ENCODE measurements at places on chromosomes 1 and 21. TPM values are rescaled to one million over a fixed set of nuclear protein-coding genes. Genes with fewer than 3 reads are reported as not detected.
A peak's percentile ranks its signal among the peaks of the same experiment; 100 is the strongest.

DNA sequence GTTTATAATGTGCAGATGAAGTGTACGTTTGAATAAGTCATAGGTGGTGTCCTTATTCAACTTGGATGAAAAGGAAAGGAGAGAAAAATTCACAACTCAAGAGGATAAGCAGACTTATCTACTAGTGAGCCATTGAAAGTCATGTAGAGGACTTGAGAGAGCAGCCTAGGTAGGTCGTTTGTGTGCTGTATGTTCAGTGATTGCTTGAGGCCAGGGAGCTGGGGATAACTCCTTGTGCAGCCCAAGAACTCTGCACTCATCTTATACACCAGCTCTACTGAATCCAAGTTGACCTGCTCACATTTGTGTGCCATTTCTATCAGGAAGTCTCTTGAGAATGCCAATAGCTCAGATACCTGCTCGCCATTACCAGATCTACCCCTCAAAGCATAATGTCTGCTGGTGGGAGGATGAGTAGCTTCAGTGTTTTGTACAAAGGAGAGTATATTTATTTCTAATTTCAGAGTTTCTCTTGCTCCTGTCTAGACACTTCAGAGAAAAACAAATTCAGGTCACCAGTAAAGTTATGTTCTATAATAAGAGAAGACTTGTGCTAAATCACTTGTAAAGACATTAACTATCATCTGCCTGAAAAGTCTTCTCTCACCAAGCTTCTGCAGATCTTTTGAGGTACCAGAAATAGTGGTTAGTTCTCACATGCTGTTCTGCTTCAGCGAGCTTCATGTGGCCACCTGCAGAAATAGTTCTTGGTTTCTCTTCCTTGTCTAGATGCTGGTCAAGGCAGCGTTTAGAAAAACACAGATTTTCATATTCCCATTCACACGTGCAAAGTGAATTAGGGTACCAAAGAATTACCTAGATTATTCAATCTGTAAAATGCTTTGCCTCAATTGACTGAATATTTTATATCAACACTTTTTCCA lies 10.8 kb downstream of the S1PR1 start:
- H3K4me1 ChIP-seq, result no peaks in the 10 kb centered on the region
- H3K27ac ChIP-seq, result no peak overlapping the region
- H3K27me3 ChIP-seq, result no peaks in the 10 kb centered on the region

- no peaks in the 10 kb centered on the region for H3K36me3 ChIP-seq
- H3K4me1 ChIP-seq, result no peaks in the 10 kb centered on the region
- no peaks in the 10 kb centered on the region for H3K27me3 ChIP-seq
- H3K27ac ChIP-seq, result no peak overlapping the region
- DNase-seq, result no peak
These were observed 189.1 kb downstream of the SMYD3 start for GRCh38 chr1:246318036-246318359.

Gene TNFRSF9
- total RNA-seq, result not detected

GRCh38 chr1:81974883-81975555 lies 174.3 kb downstream of the ADGRL2 start:
- H3K36me3 ChIP-seq, result peaks cover 13% of the 10 kb centered on the region
- H3K27ac ChIP-seq, result no peak overlapping the region
- no peaks in the 10 kb centered on the region for H3K4me1 ChIP-seq
- H3K27me3 ChIP-seq, result no peaks in the 10 kb centered on the region
- DNase-seq, result no peak
- no peak overlapping the region for H3K4me3 ChIP-seq

DNA sequence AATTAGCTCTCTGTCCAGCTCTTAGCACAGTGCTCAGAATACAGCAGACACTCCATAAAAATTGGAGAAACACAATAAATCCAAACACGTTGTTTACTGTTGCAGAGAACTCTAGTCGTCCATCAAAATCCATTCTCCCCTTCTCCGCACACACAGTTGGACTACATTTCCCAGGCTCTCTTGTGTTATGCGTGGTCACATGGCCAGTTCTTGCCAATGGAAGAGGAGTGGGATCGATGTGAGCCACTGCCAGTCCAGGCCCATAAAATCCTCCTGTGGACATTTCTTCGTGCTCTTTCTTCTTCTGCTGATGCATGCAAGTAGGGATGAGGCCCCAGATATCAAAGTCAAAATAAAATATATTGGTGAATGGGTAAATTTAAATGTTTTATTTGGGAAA lies 114.3 kb upstream of the FMN2 start:
- H3K27me3 ChIP-seq, result no peaks in the 10 kb centered on the region
- H3K36me3 ChIP-seq, result no peaks in the 10 kb centered on the region
- DNase-seq, result no peak
- no peak overlapping the region for H3K4me3 ChIP-seq

DNA sequence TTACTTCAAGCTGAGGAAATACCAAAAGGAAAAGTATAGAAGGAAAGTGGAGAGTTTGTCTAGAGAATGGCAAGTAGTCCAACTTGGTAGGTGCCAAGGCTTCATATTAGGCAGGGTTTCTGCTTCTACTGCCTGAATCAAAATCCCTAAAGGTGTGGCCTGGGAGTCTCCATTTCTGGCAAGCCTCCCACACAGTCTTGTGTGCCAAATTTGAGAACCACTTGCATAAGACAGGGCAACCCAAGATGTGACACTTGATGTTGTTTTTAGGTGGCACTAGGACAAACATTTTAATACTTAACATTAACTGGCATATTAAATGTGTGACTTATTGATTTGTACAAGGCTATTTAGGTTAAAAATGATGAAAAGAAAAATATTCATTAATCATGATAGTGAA lies 60.1 kb downstream of the ATG4C start:
- H3K36me3 ChIP-seq, result peaks cover 4% of the 10 kb centered on the region
- no peak for DNase-seq
- no peak overlapping the region for H3K4me3 ChIP-seq

Gene SERBP1
- total RNA-seq, result 130 TPM

Gene RAB42
- 2.0 TPM for total RNA-seq

DNA sequence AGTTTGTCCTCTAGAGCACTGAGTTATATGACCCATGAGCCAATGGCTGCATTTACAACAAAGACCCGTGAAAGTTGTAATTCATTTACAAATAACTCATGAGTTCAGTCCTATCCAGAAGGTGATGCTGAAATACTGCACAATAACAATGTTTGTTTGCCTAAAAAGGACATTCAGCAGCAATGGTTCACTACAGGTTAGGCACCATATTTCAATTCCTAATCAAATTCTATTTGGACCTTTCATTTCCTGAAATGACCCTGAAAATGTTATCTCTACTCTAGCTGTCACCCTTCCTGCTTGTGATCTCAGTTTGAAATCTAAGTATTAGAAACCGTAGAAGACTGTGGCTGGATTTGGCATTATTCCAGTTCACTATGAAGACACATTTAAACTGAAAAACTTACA lies 191.2 kb upstream of the SAMSN1 start:
- no peak overlapping the region for H3K27ac ChIP-seq
- H3K4me1 ChIP-seq, result no peaks in the 10 kb centered on the region
- no peaks in the 10 kb centered on the region for H3K36me3 ChIP-seq
- no peak for DNase-seq
- no peak overlapping the region for H3K4me3 ChIP-seq

Gene CRP
- not detected for total RNA-seq

DNA sequence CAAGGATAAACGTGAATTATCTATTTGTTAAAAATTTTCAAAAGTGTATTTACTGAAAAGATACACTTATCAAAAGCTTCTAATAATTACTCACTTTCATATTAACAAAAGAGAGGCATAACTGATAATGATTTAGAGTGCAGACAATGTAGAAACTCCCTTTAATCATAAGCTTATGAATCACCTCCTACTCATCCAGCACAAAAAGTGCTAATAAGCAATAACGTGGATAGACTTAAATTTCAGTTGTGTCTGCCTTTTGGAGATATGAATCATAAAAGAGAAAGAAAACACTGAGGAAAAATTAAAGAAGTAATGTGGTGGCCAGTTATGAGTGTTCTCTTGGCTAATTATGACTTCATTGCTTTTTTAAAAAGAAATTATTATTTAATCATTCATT lies 827.6 kb upstream of the B3GALT2 start:
- no peaks in the 10 kb centered on the region for H3K4me1 ChIP-seq
- no peaks in the 10 kb centered on the region for H3K27me3 ChIP-seq
- H3K27ac ChIP-seq, result no peak overlapping the region
- DNase-seq, result no peak
- no peak overlapping the region for H3K4me3 ChIP-seq

DNA sequence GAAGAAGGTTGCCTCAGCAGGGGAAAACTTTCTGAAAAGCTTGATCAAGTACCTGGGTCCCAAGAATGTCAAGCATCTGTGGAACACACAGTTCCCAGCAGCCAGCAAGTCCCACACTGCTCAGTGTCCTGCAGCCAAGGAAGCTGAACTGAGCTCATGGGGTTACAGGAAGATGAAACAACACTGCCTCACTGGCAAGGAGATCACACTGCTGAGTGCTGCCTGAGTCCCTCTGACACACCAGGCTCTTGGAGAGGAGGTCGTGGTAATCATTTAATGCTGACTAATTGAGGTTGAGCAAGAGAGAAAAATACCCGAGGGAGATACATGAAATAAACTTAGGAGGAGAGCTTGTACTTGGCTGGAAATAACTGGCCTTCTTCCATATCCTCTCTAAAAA lies 75.2 kb downstream of the MPZL1 start:
- DNase-seq, result peak; percentile 93
- no peak overlapping the region for H3K4me3 ChIP-seq
- H3K27ac ChIP-seq, result peak overlapping the region; percentile 64
- H3K27me3 ChIP-seq, result no peaks in the 10 kb centered on the region
- H3K36me3 ChIP-seq, result no peaks in the 10 kb centered on the region
- H3K4me1 ChIP-seq, result no peaks in the 10 kb centered on the region

All from right atrium auricular region (tissue), 2 donors.